ENCODE measurements at places on chromosomes 13 and 19.
A peak's percentile ranks its signal among the peaks of the same experiment; 100 is the strongest.

GRCh38 chr13:20002787-20003186 lies 44.3 kb downstream of the ZMYM2 start:
- H3K36me3 ChIP-seq = peaks cover 40% of the 10 kb centered on the region
- no peak for DNase-seq
- no peak overlapping the region for H3K4me3 ChIP-seq
- H3K27me3 ChIP-seq = no peaks in the 10 kb centered on the region
- H3K27ac ChIP-seq = no peak overlapping the region

- H3K36me3 ChIP-seq = no peaks in the 10 kb centered on the region
- H3K27me3 ChIP-seq = peaks cover 8% of the 10 kb centered on the region
- peak overlapping the region; percentile 82 for H3K27ac ChIP-seq
- H3K4me1 ChIP-seq = peaks cover 14% of the 10 kb centered on the region
Observed at GRCh38 chr19:47225746-47226425, 5.1 kb downstream of the BBC3 start.

DNA sequence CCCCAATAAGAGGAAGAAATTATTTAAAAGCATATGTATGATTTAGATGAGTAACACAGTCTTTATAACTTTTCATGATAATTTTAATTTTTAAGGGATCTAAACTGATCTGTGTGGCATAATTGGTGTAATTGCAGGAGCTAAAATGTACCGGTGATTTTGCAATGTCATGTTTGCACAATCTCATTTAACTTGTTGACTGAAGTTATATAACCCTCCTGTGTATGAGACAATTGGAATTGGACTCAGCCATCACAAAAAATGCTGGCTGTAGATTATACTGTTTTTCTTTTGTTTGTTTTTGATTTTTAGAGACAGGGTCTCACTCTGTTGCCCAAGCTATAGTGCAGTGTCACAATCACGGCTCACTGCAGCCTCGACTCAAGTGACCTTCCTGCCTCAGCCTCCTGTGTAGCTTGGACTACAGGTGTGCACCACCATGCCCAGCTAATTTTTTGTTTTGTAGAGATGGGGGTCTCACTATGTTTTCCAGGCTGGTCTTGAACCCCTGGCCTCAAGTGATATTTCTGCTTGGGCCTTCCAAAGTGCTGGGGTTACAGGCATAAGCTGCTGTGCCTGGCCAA lies 26.1 kb downstream of the FGF9 start:
- H3K27me3 ChIP-seq = no peaks in the 10 kb centered on the region
- H3K4me3 ChIP-seq = no peak overlapping the region
- H3K36me3 ChIP-seq = no peaks in the 10 kb centered on the region
- no peak overlapping the region for H3K27ac ChIP-seq
- no peak for DNase-seq

- no peak overlapping the region for H3K4me3 ChIP-seq
- H3K36me3 ChIP-seq = no peaks in the 10 kb centered on the region
- no peak for DNase-seq
- H3K27ac ChIP-seq = no peak overlapping the region
Observed at GRCh38 chr13:112073245-112074138, 6.5 kb downstream of the SOX1 start.

DNA sequence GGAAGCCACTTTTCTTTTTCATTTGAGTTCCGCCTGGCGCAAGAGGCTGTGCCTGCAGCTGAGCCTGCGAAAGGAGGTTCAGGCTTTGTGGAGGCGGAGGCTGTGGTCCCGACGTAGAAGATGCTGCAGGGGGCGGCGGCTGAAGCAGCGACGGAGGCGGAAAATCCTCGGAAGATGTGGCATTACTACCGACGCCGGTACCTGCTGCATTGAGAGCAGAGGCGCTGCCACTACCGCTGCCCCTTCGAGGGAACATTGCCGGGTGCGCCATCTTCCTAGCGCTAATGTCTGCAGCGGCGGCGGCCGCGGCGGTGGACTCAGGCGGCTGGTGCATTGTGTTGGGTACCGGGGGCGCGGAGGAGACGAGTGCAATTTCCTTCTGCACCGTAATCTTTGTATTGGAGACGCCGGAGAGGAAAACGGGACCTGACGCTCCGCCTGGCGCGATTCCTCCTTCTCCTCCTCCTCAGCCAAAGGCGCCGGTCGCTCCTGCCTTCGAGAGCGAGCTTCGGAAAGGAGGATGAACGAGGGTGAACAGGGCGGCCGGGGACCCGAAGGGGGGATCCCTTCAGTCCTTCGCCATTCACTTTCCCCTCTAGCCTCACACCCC lies at the start of gene TSC22D1:
Gene TSC22D1, minus strand, starts transcription at position 590 of the 610 bp plus-strand sequence. Its CDS starts 256 bp downstream, at position 334.
- H3K4me1 ChIP-seq = peaks cover 9% of the 10 kb centered on the region
- peak; percentile 55 for DNase-seq
- H3K36me3 ChIP-seq = no peaks in the 10 kb centered on the region
- peak within 1 kb of the TSS; percentile 97 for H3K27ac ChIP-seq
- peak within 1 kb of the TSS; percentile 90 for H3K4me3 ChIP-seq
- no peaks in the 10 kb centered on the region for H3K27me3 ChIP-seq

DNA sequence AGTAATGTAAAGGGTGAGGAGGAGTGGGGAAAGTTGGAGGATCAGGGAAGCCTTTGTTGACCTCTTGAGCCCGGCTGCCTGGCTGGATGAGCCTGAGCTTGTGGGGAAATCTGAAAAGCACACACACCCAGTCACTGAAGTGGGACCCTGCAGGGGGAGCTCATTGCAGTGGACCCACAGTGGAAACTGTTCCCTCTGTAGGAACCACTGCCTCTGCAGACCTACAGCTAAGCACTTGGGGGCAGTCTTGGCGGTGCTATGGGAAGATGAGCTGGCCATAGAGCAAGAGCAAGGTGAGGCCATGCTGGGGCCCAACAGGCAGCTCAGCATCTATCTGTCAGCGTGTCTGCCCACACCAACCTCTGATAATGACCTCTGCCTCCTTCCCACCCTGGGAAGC lies 294.8 kb downstream of the TSHZ3 start:
- no peak overlapping the region for H3K4me3 ChIP-seq
- no peak overlapping the region for H3K27ac ChIP-seq
- no peaks in the 10 kb centered on the region for H3K27me3 ChIP-seq
- peak; percentile 84 for DNase-seq
- peaks cover 18% of the 10 kb centered on the region for H3K4me1 ChIP-seq
- no peaks in the 10 kb centered on the region for H3K36me3 ChIP-seq

DNA sequence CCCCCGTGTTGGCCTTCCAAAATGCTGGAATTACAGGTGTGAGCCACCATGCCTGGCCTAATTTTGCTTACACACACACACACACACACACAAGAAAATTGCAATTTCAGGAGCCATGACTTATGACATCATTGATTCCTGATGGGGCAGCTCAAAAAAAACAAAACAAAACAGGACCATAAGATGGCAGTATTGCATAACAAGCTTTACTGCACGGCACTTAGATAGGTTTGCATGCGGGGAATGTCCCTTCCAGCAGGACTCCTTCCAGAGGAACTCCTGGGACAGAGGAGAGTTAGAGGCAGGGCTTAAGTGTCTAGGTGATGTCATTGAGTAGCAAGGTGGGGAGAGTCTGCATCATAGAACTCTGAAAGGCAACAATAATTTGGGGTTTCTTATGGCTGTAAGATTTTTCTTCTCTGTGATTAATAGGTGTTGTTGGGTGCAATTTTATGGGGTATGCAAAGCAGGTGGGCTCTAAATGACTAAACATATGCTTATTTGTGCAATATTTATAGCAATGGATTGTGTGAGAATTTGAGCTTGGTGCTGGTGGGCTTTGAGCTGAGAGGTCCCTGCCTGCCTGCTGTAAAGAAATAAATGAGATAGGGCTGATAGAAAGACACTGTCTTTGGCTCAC lies 9.0 kb upstream of the ACSBG2 start:
- H3K4me1 ChIP-seq = no peaks in the 10 kb centered on the region
- no peaks in the 10 kb centered on the region for H3K27me3 ChIP-seq
- H3K36me3 ChIP-seq = no peaks in the 10 kb centered on the region
- no peak overlapping the region for H3K27ac ChIP-seq

DNA sequence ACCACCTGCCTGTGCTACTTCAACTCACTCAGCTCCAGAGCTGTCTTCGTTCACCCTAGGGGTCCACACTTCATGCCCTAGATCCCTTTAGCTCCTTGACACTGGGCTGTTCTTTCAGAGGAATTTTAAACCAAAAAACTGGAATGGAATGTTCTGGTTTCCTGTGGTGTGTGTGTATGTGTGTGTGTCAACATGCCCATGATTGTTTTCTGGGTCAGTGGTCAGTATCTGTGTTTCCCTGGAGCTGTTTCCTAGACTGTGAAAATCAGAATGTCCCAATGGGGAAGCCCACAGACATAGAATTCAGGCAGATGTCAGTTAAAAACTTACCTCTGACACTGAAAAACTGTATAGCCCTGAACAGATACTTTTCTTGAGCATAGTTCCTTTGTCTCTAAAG lies 1.3 kb downstream of the PMIS2 start:
- H3K4me1 ChIP-seq = no peaks in the 10 kb centered on the region
- H3K4me3 ChIP-seq = no peak overlapping the region
- no peak for DNase-seq
- H3K27ac ChIP-seq = no peak overlapping the region
- no peaks in the 10 kb centered on the region for H3K36me3 ChIP-seq

DNA sequence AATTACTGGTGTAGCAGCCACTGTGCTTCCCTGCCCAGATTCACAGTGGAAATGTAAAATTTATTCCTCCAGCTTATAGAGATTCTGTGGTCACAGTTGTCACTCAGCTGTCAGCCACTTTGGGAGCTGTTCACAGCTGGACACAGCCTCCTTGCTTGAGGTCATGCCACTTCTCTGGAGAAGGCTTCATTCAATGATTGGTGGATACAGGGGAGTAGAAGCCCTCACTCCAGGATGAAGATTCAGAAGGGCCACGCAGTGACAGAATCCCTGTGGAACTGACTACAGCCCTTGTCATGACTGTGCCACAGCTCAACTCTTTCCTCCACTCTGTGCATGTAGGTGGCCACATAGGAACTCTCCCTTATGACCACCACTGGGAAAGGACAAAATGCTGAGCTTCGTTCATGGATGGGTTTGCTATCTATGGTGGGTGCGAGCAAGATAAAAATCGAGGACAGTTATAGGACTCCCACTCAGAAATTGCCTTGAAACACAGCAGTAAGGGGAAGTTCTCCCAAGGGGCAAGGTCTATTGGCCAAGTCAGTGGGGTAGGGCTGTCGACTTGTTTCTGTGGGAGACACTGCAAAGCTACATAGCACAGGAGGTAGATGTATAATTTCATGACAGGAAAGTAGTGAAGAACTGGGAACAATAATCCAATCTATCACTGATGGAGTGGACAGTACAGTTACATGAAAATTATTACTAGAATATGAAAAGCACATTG lies 98.7 kb downstream of the CCNA1 start:
- H3K4me3 ChIP-seq = no peak overlapping the region
- DNase-seq = no peak
- no peak overlapping the region for H3K27ac ChIP-seq
- H3K4me1 ChIP-seq = peaks cover 6% of the 10 kb centered on the region

- H3K27me3 ChIP-seq = no peaks in the 10 kb centered on the region
- H3K27ac ChIP-seq = no peak overlapping the region
- H3K4me3 ChIP-seq = no peak overlapping the region
- no peaks in the 10 kb centered on the region for H3K36me3 ChIP-seq
Observed at GRCh38 chr13:98286799-98287198, 109.7 kb upstream of the RNF113B start.

GRCh38 chr19:55809381-55810058 lies 22.3 kb downstream of the NLRP11 start:
- no peak overlapping the region for H3K27ac ChIP-seq
- no peaks in the 10 kb centered on the region for H3K27me3 ChIP-seq
- H3K36me3 ChIP-seq = no peaks in the 10 kb centered on the region
- DNase-seq = peak; percentile 94
- peak overlapping the region; percentile 54 for H3K4me3 ChIP-seq

DNA sequence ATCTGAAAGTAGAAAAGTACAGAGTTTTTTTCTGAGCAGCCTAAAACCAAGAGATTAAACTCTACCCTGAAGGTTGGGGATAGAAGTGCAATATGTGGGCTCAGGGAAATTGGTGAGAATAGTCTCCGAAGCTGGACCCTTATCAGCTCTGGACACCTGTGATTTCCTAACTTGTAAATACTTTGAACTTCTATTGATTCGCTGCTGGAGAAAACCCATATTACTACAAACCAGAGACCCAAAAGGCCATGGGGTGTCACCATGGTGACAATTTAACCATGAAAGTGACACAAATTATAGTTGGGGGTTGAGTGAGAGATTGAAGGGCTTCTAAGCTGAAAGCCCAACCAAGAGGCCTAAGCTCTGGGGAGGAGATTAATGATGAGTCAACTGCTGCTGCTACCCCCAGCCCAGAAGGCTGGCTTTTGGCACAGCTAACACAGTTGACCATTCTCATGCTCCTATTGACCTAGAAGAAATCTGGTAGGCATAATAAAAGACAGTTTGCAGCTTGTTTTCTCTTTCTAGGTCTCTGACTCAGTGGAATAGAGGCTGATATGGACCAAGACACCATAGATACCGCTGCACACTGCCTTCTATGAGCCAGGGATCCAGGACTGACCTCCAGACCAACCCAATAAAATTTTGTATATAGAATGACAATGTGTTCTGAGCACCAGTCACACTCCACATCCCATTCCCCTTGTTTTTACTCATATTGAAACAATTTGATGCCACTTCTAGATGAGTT lies 131.9 kb upstream of the FNDC3A start:
- H3K27me3 ChIP-seq = no peaks in the 10 kb centered on the region
- H3K36me3 ChIP-seq = no peaks in the 10 kb centered on the region
- no peak overlapping the region for H3K4me3 ChIP-seq
- no peaks in the 10 kb centered on the region for H3K4me1 ChIP-seq
- no peak overlapping the region for H3K27ac ChIP-seq
- DNase-seq = no peak

GRCh38 chr13:111216166-111216960 lies 101.3 kb downstream of the ARHGEF7 start:
- no peak overlapping the region for H3K4me3 ChIP-seq
- H3K27ac ChIP-seq = no peak overlapping the region
- H3K27me3 ChIP-seq = no peaks in the 10 kb centered on the region
- peak; percentile 61 for DNase-seq
- peaks cover 18% of the 10 kb centered on the region for H3K4me1 ChIP-seq
- 0 out of 2 replicates have a peak, but pooled peaks cover 3% of the 10 kb centered on the region for H3K36me3 ChIP-seq

- 0 out of 2 replicates have a peak, but pooled peaks cover 4% of the 10 kb centered on the region for H3K27me3 ChIP-seq
- DNase-seq = no peak
- no peak overlapping the region for H3K4me3 ChIP-seq
- no peaks in the 10 kb centered on the region for H3K36me3 ChIP-seq
Observed at GRCh38 chr19:7863157-7863970, 10.8 kb downstream of the PRR36 start.

- H3K4me3 ChIP-seq = no peak overlapping the region
- H3K27me3 ChIP-seq = no peaks in the 10 kb centered on the region
- no peaks in the 10 kb centered on the region for H3K36me3 ChIP-seq
Observed at GRCh38 chr13:96984051-96984508, 10.2 kb downstream of the OXGR1 start.

- H3K4me1 ChIP-seq = peaks cover 2% of the 10 kb centered on the region
- no peak overlapping the region for H3K4me3 ChIP-seq
- no peak overlapping the region for H3K27ac ChIP-seq
Observed at GRCh38 chr13:40786568-40786996, 2.8 kb upstream of the SLC25A15 start.

DNA sequence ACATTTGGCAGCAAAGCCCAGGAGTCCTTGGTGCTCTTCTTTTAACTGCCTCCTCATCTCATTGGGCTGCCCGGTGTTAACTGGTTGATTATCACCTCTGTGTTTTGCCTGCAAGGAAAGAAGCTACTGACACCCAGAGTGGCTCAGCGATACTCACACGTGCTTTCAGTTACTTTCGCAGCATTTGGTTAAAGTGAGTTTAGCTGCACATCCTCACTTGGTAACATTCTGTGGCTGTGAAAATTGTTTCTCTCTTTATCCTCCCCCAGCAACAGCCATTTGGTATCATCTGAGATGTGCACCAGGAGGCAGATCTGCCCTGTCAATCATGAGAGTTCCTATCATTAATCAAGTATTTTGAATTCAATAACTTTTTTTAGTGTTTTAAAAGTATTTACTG lies 44.6 kb upstream of the GPR183 start:
- H3K36me3 ChIP-seq = peaks cover 4% of the 10 kb centered on the region
- no peaks in the 10 kb centered on the region for H3K27me3 ChIP-seq
- H3K27ac ChIP-seq = no peak overlapping the region

- H3K36me3 ChIP-seq = no peaks in the 10 kb centered on the region
- no peak overlapping the region for H3K27ac ChIP-seq
- no peaks in the 10 kb centered on the region for H3K4me1 ChIP-seq
Observed at GRCh38 chr19:5985098-5985783, 7.3 kb upstream of the RANBP3 start.
